ENCODE measurements at places on chromosomes 2 and 18.
A peak's percentile ranks its signal among the peaks of the same experiment; 100 is the strongest.

DNA sequence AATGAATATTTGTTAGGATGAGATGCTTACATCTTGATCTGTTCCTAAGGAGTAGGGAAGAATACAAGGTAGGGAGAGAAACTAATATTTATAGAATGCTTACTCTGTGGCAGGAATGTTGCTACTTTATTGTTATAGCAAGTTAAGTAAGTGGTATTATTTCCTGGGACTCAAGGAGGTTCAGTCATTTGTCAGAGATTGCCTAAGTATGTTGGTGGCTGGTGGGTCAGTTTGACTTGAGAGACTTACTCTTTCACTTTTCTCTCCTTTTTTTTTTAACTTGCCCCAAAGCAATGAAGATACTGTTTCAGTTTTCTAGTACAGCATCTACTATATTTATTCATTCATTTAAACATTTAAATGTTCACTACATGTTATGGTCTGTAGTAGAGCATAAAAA, 209.2 kb upstream of the STON1 start:
- no peak for DNase-seq

GRCh38 chr2:99679518-99679917, 189.7 kb upstream of the REV1 start:
- DNase-seq, result no peak

DNA sequence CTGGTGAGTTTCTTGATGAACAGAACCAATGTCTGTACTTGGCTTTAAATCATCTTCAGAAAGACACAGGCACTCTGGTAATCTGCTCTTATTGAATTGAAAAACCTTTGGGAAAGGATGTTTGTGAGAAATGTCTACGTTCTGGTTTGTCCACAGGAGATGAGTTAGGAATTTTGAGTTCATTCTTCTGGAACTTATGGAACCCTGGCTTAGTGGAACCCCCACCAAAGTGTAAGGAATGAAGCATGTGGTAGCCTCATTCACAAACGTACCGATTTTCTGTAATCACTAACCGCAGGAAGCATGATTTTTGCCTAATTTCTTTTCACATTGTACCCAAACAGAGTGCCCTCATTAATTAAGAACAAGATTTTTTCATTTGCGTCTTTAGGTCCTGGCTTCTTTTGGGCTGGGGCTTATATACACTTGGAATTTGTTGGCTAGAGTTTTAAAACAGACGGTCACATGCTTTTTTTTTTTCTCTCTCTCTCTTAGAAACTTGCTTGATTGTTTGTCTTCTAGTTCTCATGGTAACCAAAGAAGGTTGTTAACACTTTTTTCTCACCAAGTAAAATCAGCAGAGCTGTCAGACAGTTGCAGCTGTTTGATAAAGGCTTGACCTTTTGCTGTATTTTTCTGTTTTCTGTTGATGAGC, 314.1 kb upstream of the THUMPD2 start:
- DNase-seq, result no peak

GRCh38 chr2:152367547-152368390, 32.8 kb downstream of the FMNL2 start:
- DNase-seq, result no peak

- no peak for DNase-seq
These were observed 3.7 kb downstream of the DYM start for GRCh38 chr18:49456794-49457193.

GRCh38 chr2:241854342-241855244, 4.1 kb downstream of the PDCD1 start:
- DNase-seq, result no peak

DNA sequence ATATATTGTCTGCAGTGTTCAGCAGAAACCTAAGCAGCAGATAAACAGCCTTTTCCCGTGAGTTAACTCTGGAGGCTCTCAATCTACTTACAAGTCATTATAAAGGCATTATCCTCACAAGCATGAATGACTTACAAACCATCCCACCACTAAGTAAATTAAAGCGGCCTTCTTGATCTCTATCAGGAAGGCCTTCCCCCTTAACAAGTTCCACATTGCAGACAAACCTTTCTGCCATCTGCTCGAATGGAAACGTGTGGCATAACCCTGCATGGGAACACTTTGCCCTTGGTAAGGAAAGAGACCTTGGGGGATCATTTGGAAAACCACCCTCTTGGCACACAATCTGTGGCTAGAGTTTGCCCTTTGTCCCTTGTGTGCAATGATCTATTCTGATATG, 199.5 kb downstream of the OSR1 start:
- DNase-seq, result no peak

- DNase-seq, result no peak
These were observed 207.5 kb downstream of the SPP2 start for GRCh38 chr2:234257859-234258561.

DNA sequence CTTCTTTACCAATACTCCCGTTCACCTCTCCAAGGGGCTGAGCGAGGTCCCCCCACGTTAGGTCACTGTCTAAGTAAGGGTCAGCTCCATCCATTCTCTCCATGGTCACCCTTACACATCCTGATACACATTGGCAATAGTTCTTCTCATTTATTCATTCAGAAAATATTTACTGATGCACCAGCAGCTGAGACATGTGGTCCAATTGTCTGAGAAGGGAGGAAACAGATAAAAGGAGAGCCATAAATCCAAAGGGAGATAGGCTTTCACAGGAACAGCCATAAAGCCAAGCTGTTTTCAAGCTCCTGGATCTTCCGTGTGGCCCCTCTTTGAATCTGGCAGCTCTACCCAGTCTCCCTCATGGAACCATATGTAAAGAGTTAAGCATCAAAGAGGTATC, 121.2 kb downstream of the TXNL1 start:
- no peak for DNase-seq

DNA sequence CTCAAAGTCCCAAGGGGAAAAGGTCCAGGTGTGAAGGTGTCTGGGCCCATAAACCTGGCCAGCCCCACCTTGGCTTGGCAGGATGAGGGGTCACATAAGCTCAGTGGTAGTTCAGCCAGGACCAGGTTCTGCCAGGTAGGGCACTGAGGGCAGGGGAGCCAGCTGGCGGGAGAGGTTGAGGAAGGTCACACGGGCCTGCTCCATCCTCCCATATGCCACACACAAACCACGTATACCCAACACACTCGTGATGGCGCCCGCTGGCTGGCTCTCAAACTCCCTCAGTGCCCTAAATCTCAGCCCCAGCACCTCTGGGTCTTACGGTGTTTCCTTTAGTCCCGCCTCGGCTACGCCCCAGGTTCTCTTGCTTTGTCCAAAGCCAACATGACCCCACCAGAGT, 160.5 kb downstream of the ZFP36L2 start:
- no peak for DNase-seq

DNA sequence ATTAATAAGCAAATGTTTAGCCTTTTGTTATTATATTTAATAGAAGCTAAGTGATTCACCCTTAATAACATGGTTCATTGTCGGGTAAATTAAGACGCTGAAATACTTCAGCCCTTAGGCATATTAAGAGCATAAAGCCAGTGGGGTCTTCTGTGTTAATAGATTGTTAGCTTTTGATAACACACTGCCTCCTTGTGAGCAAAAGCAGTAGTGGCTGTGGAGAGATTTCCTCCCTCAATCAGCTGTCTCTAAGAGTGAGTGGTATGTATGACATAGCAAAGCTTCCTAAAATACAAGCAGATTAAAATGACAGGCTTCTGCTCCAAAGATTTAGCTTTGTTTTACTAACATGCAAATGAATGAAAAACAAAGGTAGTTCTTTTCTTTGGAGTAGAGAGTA, 143.7 kb upstream of the SYT4 start:
- no peak for DNase-seq

- DNase-seq, result no peak
These were observed 28.1 kb downstream of the SLC1A4 start for GRCh38 chr2:65017335-65017734.

GRCh38 chr18:4987452-4988405, 209.3 kb downstream of the AKAIN1 start:
- no peak for DNase-seq

DNA sequence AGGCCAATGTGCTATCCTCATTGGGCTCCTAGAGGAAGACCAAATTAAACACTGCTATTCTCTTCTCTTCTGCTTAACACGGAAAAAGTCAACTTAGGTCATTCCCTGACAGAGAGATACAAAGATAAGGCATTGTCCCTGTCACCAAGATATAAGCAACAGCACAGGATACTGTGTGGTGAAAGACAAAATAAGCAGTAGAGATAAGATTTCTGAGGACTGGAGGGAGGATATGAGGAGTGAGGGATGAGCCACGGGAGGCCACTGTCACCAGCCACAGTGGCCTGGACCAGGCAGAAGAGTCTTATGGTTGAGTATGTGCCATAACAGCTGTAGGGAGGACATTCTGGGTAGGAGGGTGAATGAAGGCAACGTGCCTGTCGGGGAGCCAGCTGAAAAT, 54.4 kb upstream of the SLC14A2 start:
- no peak for DNase-seq

GRCh38 chr18:32346671-32347070, 124.0 kb downstream of the GAREM1 start:
- no peak for DNase-seq

DNA sequence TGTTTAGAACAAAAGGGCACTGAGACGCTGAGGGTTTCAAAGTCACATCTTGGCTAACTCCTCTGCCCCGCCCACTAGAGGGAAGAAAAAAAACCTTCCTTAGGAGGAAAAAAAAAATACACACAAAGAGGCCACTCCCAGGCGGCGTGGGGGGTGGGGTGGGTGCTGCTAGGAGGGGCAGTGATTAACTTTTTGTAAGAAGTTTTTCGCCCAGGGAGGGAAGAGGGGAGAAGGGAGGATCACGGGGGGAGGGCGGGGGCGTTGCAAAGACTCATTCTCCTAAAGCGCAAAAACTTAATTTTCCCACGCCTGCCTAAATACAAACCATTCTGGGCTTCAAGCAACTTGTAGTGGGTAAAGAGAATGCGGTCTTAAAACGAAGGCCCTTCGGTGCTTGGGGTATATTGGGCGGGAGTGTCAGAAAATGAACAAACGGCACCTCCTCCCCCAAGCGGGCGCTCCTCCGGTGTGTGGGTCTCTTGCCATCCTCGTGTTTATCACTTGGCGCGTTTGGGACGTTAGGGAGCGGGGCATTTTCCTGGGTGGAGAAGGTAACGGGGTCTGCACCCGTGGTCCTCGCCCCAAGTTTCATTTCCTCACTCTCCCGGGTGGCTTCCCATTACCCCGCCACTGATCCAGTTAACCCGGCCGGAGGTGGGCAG, 1.7 kb downstream of the CXCR4 start:
- DNase-seq, result peak; percentile 53

DNA sequence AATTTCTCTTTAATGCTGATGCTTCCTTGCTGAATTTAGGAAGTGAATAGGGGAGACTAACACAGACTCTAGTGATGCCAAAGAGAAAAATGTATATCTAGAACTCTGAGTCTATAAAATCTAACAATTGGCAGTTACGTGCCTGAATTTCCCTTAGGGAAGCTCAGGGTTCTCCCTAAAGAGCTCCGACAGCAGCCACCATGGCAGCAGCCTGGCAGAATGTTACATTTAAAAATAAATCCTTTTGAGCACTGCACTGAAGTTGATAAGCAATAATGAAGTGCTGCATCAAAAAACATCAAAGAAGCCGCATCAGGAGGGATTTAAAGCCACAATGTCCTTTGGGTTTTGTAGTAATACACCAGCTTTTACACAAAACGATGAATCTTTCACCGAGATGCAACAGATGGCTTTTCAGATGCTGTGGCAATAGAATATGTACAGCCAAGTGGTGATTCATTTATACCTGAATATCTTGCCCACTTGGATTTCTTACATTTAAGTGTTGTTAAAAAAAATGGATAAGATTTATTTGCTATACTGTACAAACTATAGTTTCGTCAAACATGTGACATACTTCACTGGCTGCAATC, 291.2 kb upstream of the SESTD1 start:
- no peak for DNase-seq

- no peak for DNase-seq
These were observed 541.8 kb downstream of the NUP35 start for GRCh38 chr2:183666031-183666430.

DNA sequence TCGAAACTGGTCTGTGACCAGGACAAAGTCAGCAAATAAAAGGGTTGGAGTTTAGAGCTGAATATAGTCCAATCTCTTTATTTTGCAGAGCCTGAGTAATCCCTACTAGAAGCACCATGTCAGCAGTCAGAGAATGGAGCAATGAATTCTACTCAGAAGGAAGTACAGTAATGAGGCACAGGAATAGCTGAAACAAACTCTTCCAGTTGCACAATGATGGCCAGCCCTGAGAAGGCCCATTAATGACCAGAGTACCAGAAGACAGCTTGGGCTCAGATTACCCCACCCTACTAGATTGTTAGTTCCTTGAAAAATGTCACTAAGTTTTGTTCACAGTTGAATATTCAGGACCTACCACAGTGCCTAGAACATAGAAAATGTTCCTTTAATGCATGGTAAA, 40.3 kb upstream of the SCG2 start:
- DNase-seq, result no peak
